CD4-positive, alpha-beta T cell (primary cell): ENCODE measurements at places on chromosomes 4 and X.

DNA sequence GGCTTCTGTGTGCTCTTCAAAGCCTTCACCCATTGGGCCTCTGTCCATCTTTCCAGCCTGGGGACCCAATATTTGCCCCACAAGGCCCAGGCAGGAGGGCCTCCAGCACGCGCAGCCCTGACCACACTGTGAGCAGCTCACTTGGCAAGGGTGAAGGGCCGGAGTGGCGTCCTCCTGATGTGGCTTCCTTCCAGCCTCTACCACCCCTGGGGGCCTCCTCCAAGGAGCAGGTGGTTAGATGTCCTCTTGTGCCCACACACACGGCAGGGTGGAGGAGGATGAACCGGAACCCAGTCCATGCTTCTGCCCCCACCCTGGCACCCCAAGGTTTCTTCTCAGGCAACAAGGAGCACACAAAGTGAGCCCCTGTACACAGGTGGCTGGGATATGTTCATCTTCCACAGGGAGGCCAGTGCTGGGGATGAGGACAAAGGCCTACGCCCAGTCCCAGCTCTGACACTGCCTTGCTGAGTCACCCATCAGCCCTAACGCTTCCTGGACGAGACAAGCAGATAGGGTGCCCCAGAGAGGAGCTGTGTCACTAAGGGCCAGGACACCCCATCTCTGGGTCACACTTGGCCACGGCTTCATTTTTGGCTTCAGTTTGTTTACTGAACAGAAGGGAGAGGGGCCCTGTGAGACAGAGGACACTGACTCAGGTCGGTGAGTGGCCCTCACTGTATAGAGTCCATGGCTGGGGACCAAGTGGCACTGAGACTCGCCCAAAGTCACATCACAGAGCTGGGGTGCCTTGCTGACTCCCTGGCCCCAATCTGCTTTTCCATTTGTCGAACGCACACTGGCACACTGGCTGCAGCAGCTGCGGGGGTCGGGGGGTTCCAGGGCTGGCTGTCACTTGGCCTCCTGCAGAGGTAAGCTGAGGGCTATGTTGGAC is 1.9 kb downstream of the UBL4A start:
- no peak for DNase-seq

- DNase-seq: no peak
Observed at GRCh38 chrX:97704474-97704873, 820.8 kb downstream of the RPA4 start.

DNA sequence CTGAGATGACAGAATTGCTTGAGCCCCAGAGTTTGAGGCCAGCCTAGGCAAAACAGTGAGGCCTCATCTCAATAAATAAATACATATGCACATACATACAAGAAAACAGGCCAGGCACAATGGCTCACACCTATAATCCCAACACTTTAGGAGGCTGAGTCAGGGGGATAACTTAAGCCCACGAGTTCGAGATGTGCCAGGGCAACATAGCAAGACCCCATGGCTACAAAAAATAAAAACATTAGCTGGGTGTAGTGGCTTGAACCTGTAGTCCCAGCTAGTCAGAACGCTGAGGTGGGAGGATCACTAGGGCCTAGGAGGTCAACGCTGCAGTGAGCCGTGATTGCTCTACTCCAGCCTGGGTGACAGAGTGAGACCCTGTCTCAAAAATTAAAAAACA is 51.6 kb upstream of the NEUROG2 start:
- DNase-seq: no peak

- no peak for DNase-seq
Observed at GRCh38 chr4:78749258-78749971, 26.7 kb upstream of the BMP2K start.

DNA sequence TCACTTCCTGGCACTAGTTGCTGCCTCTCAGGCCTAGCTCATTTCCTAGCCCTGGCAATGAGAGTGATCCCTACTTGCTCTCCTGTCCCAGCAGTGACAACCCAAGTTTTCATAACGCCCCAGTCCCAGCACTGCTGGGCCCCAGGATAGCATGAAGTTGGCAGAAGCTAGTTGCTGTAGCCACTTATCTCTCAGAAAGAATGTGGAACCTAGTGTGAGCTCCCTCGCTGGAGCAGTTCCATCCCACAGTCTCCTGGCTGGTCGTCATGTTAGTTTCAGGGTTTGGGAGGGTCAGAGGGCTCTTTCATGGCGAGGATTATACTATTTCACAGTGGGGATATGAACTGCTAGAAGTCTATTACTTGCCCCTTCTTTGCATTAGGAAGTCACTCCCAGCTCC is 5.1 kb downstream of the PF4 start:
- no peak for DNase-seq

- no peak for DNase-seq
Observed at GRCh38 chrX:127276326-127276725, 456.8 kb downstream of the PRR32 start.

GRCh38 chr4:147546349-147546748 is 65.5 kb downstream of the EDNRA start:
- DNase-seq: no peak

DNA sequence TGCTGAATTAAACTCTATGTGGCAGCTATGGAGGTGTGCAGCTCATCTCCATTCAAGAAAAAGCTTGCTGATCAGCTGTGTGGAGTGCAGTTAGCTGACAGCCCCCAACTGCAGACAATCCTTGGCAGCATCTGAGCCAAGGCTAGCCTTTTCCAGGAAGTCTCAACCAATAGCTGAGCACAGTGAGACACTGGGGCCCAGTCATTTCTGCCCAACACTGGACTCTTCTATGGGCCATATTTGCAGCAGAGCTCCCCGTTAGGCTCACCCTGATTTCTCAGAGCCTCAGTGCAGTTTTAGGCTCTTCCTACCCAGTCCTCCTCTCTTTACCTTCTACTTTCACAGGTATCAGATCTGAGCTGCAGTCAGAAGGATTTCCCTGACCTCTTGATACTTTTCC is 12.9 kb downstream of the DDX53 start:
- no peak for DNase-seq

- no peak for DNase-seq
Observed at GRCh38 chrX:32591589-32591988, 619.8 kb downstream of the DMD start.

DNA sequence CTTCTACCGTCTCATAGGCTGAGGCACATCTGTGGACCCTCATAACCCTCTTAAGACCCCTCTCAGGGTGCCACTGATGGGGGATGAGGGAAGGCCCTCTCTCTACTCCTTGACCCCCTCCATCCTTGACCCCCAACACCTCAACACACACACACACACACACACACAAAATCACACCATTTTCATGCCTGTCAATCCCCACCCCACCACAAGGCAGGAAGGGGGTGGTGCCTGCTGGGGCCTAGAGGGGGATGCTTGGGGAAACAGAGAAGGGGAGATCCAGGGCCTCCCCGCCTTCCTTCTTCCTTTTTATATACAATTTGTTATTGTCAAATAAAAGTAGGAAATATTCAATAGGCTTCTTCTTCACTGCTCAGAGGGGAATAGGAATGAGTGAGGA is 1.2 kb upstream of the EBP start:
- no peak for DNase-seq

- DNase-seq: no peak
Observed at GRCh38 chrX:42151808-42152207, 228.5 kb upstream of the CASK start.

- no peak for DNase-seq
Observed at GRCh38 chr4:166143227-166143626, 270.2 kb downstream of the TLL1 start.

DNA sequence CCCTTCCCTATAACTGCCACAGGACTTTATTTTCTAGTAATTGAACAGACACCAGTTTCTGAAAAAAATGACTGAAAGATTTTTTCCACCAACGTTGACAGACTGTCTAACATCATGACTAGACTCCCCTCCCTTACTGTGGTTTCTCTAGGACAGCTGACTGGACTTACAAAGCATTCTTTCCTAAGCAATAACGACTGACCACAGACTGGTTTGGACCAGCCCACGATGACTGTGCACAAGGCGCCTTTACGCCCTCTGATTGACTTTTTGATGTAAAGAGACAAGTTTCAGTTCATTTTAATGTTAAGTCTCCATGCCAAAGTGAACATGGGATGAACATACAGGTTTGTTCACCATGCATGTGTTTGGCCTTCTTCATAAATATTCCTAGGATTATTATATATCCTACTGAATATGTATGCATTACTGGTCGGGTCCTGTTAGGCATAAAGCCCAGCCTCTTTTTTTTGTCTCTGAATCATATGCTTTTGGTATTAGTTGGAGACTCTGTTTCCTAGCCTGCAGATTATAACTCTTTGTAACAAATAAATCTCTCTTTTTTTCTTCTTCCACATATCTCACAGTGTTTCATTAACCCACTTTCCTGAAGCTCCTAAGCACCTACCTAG is 50.5 kb upstream of the UGT2B4 start:
- no peak for DNase-seq

- DNase-seq: no peak
Observed at GRCh38 chr4:4913628-4914027, 54.2 kb downstream of the MSX1 start.

DNA sequence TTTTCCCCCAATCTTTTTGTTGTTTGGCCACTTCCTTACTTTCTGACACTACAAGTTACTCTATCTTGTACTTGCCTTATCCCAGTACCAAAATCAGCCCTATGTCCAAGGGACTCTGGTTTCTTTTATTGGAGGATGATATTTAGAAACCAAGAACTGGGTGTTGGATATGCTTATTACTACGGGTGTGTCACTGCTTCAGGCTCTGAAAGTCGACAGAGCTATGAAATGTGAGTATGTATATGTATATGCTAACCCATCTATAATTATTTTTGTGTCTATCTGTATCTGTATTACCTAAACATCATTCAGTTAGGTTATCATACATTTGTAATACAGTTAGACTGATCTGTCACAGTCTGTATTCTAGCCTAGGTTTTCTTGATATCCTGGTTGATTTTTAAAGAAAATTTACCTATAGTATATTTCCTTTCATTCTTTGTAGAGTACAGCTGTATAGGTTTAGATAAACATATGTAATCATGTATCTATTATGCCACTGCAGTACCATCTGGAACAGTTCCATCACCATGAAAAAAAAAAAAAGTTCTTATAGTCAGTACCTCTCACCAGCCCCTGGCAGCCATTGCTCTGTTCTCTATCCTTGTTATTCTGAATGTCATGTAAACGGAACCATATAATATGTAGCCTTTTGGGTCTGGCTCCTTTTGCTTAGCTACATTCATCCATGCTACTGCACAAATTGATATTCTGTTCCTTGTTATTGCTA is 18.1 kb downstream of the SEC24B start:
- DNase-seq: no peak

GRCh38 chr4:7166981-7167700 is 25.2 kb upstream of the SORCS2 start:
- DNase-seq: no peak
